ENCODE measurements at places on chromosomes 3 and 15.

DNA sequence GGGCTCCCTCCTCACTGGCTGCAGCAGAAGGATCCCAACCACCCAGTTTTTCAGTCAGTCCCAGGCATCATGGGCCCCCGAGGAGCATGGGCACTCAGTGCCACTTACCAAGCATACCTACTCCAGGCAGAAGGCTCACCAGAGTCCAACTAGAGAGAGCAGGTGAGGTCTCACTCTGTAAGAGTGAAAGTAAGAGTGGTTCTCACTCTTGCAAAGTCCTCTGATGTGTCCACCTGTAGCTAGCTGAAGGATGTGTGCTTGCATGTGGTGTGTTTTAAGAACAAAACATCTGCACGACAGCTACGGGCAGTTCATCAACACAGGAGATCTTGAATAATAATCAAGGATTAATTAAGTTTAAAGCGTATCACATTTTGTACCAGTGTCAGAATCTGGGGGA, 49.7 kb downstream of the CCK start:
- no peak for DNase-seq

DNA sequence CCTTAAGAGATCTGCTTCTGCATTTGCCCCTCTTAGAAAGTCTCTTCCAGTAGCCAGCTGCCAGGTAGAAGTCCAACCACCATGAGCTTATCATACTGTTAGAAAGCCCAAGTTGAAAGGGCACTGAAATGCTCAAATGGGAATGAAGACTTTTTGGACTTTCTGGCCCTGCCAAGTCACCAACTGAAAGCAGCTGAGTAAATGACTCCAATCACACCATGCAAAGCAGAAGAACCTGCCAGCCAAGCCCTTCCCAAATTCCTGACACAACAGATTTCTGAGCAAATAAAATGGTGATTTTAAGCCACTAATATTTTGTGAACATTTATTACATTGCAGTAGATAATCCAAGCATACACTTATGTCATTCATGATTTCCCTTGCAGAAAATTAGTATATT, 2.1 kb upstream of the CMTM8 start:
- no peak for DNase-seq

DNA sequence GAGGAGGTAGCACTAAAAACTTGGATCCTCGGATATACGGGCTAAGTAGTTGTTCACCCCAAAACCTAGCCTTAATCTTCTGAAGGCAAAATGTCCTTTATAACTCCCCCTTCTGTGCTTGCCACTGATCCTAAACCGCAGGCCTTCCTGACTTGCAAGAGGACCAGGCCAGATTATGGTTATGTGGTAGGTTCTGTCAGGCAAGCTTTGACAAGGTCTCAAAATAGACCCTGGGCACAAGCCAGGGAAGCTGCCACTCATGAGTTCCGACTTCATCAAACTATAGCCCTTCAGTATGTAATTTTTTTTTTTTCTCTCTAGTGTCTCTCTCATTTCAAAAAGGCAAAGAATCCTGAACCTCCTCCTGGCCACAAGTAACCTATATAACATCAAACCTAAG, 3.2 kb downstream of the LRRFIP2 start:
- DNase-seq, result no peak

DNA sequence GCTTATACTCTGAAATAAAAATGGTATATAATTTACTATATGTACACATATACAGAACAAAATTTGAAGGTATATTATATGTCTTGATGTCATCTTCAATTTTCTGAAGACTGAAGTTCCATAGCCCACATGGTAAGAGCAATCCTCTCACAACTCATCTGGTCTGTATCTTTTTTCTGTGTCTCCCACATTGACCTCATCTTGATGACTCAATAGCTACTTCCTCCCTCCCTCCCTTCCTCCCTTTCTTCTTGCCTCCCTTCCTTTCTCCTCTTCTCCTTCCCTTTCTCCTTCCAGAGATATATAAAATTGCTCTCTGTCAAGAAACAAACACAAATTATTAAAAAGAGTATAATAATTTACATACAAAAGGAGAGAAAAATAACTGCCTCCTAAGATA, 268.5 kb downstream of the SQOR start:
- DNase-seq, result no peak

DNA sequence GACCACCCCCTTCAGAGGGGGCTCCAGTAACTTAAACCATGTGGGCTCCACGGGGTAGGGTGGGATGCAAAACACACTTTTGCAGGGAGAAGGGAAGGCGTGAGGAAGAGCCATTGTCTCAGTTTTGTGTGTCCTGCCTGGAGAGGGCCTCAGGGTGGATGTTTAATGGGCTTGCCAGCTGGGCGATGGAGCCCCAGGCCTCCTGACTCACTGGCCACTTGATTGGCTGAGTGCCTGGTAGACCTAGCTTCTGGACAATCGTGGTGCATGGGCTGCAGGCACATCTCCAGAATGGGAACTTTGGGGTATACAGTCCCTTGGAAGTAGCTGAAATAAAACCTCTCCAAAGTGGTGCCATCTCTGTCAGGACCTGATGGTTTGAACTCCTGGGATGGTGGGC, 118.3 kb upstream of the MRPS22 start:
- no peak for DNase-seq

- DNase-seq, result no peak
Observed at GRCh38 chr3:11300970-11301369, 28.8 kb downstream of the ATG7 start.

- DNase-seq, result no peak
Observed at GRCh38 chr3:195282961-195283360, 12.0 kb upstream of the XXYLT1 start.

DNA sequence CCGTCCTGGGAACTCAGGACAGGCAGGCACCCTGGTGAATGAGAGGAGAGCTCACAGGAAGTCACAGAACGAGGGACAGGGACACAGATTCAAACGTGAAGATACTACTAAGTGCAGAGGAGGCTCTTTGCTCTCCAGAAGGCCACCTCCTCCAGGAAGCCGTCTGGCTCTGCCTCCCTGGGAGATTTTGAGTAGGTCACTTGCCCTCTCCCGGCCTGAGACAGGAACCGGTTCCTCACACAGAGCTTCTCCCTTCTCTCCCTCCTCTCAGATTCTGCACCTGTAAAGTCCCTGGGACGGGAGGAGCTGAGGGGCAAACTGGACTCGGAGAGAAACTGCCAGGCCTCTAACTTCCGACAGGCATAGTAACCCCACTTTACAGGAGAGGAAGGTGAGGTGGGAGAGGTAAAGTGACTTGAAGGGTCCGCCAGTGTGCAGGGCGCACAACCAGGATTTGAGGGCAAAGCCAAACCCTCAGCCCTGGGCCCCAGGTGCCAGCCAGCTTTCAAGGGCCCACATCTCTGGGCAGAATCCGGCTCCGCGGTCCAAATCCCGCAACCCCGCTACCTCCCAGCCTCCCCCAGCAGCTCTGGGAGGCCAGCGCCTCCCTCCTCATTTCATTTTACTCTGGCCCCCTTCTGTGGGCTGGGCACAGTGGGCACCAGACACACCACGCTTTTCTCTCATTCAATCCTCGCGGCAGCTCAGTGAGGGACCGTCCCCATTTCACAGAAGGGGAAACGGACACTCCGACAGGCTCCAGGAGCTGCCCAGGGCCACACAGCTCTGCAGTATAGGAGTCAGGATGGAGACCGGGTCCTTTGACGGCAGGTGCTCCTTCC, 150.2 kb downstream of the SMAD6 start:
- DNase-seq, result no peak

DNA sequence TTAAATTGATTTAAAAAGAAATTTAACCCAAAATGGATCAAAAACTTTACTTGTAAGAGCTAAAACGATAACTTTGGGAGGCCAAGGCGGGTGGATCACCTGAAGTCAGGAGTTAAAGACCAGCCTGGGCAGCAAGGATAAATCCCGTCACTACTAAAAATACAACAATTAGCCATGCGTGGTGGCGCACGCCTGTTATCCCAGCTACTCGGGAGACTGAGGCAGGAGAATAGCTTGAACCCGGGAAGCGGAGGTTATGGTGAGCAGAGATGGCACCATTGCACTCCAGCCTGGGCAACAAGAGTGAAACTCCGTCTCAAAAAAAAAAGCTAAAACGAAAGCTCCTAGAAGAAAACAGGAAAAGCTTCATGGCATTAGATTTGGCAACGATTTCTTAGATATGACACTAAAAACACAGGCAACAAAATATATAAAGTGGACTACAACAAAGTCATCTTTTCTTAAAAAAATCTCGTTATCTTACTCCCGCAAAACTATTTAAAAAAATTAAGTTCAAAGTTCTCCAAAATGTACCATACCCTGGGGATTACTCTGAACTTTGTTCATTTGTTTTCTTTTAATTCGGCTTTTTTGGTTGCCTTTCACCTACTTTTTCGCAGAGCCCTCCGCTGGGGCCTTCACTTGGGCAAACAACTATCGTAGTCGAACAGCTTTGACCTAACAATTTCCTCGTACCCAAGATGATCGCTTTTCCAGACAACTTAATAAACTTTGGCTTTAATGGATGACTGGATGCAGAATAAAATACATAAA, 2.9 kb downstream of the HDDC3 start:
- DNase-seq, result no peak

DNA sequence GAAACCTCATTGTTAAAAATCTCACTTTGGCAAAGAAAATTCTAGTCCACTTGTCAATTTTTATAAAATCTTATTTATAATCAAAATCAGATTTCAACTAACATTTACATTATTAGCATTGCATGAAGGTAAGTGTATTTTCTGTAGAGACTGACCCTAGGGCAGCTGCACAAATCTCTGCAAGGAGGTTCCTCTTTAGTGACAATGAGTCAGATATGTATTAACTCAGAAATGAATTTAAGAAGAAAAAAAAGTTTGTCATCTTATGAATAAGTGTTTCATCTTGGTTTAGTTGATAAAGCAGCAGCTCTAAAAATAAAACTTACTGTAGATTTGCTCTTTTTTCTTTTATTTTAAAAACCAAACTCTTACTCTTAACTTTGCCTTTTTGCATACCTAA, 9.0 kb upstream of the GNB4 start:
- no peak for DNase-seq

GRCh38 chr3:8503461-8503860, 1.8 kb downstream of the LMCD1 start:
- DNase-seq, result no peak

DNA sequence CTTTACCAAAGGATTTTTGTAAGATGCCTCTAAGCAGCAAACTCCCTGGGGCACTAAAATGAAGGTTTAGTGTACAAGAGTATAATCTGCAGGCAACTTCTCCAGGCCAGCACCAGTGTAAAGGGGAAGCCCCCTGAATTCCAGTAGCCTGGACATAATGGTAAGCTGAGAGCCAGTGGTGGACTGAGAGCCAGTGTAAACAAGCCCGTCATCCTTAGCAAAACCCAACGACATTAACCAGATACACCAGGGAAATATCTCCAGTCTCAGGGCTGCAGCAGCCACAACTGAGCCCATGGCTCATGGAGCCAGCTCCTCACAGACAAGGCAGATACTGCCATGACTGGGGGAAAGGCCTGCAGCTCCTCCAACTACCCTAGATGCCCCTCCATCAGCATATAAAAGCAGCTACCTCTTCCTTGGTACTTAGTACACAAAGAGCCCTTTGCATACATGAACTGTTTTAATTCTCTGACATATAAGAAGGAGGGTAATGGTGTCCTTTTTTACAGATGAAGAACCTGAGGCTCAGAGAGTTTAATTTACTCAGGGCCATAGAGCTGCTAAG, 21.7 kb downstream of the PARP16 start:
- DNase-seq, result no peak

DNA sequence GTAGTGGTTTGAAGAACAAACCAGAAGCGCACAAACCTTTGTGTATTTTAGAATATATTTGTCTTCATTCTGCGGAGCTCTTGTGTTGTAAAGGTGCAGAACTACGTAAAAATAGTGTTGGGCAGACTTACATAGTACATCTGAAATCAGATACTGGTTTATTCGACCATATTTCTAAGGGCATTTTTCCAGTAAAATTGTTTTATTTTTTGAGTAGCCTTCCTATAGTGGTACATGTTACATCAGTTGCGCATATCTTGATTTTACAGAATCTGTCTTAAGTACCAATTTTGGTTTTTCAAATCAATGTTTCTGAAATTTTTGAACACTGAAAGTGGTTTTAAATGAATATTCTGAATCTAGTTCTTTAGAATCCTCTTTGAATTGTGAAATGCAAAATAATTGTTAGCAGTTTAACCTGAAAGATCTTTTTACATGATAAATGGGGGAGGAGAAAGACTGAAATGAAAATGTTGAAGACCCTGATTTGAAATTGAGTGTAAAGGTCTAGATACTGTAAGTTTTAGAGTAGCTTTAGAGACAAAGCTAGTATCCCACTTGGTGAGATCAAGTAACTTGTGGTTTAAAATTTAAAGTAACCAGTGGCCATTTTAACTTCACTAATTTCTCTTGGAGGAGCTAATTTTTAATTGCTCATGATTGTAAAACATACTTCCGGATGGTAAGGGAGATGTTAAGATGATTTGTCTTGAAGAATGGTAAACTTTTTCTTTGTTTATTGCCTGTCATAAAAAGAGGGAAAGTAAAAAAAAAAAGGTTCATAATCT, 15.5 kb upstream of the CHD2 start:
- no peak for DNase-seq

GRCh38 chr15:40323953-40324937, 753 bp downstream of the INAFM2 start:
- no peak for DNase-seq

DNA sequence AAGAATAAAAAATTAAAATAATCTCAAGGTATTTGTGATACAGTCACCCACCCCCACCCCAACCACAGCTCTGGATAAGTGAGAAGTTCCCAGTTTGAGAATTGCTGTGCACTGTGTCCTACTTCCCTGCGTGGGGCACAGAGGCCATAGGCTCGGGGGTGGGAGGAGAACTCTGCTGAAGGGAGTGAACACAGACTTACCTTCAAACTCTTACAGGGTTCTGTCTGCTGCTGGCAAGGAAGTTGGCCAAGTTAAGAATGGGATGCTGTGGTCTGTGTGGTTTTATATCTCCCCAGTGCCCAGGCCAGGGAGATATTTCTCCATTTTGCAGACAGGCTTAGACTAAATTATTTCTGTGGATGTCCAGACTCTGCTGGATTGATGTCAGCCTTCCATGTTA, 37.6 kb downstream of the SPTSSB start:
- DNase-seq, result no peak

DNA sequence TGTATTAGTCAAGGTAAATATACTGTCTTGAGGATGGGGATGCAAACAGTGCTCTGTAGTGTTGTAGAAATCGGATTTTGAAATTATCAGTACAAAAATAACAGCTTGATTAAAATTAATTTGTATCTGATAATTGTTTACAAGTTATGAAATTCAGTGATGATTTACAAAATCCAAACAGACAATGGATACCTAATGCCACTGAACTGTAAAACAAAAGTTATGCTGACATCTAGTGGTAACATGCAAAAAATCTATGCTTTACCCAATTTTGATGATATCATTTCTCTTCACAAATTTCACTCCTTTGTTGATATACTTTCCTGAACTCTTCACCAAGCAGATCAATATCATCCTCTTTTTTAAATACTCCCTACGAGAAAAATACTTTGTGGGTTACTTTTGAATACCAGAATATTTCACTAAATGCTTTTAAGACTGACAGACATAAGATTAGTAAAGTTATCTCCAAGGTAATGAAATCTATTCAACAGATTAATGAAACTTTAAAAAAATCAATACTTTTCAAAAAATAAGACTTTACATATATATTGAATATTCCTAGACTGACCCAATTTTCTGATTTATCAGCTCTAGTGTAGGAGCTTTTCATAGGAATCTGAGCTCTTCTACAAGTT, 36.0 kb downstream of the MNS1 start:
- DNase-seq, result no peak

All from activated CD8-positive, alpha-beta memory T cell treated with anti-CD3 and anti-CD28 coated beads for 1 hour (primary cell).